ENCODE measurements at places on chromosomes 6 and 20. TPM values are rescaled to one million over a fixed set of nuclear protein-coding genes. Genes with fewer than 3 reads are reported as not detected.

DNA sequence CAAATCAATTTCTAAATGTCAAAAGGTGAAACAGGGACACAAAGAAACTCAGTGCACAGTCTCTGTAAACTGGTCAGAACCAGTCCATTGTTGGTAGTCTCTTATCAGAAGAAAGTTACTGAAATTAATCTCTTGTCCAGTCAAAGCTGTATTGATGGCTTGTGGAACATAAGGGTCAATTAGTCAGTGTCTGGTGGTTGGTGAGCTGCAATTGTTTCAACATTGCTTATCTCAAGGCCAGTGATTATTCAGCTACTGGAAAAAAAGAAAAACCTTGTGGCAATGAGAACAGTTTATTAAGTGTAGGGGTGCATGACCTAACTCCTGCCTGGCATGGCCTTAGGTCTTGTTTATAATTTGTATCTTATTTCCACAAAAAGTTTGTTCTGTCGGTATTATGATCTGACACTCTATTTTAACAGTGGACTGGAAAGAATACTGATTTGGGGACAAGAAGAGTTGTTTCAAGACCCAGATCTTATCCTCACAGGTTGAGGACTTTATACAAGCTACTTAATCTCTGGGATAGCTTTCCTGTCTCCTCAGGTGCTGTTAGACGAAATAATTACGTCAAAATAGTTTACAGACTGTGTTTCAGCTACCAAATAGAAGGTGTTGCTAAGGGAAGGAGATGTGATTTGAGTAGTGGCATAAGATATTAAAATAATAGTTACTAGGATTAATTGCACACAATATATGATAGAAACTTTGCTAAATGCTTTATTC is 520.0 kb upstream of the IRAK1BP1 start:
- no peak for ATAC-seq

GRCh38 chr6:144834426-144835038 is 549.4 kb downstream of the UTRN start:
- no peak for ATAC-seq

GRCh38 chr20:51140671-51141070 is 117.8 kb upstream of the KCNG1 start:
- ATAC-seq: no peak

GRCh38 chr6:130211691-130212090 is 11.1 kb downstream of the SAMD3 start:
- peak; percentile 72 for ATAC-seq

DNA sequence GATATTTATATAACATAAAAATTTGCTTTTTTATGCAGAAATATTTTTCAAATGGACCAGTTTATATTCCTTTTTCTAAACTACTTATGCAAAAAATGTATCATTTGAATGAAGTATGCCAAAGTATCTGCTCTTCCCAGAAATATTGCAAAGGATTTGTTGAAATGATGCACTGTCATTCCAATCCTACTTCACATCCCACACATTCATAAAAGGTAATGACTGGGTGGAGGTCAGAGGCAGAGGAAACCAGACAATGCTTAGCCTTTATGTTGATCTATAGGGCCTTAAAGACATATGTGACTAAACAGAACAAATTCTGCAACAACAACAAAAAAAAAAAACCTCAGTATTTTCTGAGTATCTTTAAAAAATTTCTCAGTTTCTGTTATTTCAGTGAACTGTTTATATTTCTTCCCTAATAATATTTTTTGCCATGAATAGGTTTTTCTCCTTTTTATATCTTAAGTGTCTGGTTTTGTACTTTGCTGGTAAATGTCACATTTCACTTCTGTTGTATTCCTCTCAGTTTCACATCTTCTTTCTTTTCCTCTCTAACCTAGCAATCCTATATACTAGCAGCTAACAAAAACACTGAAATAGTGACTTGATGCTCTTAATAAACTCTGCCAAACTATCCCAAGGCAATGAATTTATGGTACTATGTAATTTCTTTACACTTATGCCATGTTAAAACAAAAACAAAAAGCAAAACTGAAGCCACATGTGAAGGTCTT is 374.1 kb downstream of the BCKDHB start:
- ATAC-seq: no peak

DNA sequence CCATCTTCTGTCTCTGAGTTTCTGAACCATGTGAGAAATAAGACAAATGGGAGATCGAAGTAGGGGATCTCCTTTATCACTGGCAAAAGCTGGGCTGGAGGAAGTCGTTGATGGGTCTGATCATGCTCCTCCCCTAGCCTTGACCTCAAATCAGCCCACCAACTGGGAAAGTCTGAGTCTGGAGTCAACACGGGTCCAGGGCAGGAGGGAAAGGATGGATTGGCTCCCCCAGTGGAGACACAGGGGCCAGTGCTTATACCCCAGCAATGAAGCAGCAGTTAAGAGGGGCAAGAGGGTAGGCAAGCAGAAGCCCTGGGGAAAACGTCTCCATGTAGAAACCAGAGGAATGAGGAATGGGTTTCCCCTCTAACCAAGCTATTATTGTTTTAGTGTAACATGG is 152.6 kb downstream of the TBC1D7 start:
- no peak for ATAC-seq

DNA sequence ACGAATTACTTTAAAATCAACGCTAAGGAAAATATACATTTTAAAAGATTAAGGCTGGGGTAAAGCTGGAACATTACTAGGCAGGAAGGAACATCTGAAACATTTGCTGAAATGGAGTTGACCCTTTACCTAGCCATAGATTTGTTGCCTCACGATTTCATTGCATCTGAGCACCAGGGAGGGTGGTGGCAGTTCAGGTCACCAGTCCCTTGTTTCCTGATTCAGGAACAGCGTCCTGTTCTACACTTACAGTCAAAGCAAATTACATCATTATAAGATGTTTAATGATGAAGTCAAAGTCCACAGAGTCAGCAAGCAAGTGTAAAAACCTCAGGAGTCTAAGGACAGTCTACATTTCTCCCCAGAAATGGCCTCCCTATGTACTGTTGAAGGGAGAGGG is 9.0 kb upstream of the MICA start:
- no peak for ATAC-seq

DNA sequence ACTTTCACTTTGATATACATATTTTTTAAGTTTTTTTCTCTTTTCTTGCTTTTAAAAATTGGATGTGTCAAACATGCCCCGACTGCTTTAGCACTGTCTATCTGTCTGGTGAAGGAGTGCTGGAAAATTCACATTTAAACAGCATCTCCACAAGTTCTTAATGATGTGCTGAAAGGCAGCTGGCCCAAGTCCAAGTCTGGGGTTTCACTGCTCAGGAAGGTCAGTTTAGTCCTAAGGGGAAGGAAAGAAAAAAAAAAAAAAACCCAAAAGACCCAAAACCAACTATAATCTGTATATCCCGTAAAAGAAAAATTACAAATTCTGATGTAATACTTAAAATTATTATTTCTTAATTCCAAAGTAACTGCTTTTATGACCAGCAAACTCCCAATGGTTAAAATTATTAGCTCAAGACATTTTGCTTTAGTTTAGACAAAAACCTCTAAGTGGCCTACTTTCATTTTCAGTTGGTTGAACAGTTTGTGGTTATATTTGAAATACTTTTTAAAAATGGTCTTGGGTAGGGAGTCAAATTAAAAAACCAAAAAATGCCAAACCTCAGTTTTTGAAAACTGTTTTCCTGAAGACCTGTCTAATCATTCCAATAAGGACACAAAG is 79.5 kb upstream of the PREP start:
- no peak for ATAC-seq

- peak; percentile 90 for ATAC-seq
These were observed at the start of gene TMEM242 for GRCh38 chr6:157323255-157323965. TSS of gene TMEM242 (minus strand) at chr6:157323519. CDS start at chr6:157323499, 20 bp downstream.

DNA sequence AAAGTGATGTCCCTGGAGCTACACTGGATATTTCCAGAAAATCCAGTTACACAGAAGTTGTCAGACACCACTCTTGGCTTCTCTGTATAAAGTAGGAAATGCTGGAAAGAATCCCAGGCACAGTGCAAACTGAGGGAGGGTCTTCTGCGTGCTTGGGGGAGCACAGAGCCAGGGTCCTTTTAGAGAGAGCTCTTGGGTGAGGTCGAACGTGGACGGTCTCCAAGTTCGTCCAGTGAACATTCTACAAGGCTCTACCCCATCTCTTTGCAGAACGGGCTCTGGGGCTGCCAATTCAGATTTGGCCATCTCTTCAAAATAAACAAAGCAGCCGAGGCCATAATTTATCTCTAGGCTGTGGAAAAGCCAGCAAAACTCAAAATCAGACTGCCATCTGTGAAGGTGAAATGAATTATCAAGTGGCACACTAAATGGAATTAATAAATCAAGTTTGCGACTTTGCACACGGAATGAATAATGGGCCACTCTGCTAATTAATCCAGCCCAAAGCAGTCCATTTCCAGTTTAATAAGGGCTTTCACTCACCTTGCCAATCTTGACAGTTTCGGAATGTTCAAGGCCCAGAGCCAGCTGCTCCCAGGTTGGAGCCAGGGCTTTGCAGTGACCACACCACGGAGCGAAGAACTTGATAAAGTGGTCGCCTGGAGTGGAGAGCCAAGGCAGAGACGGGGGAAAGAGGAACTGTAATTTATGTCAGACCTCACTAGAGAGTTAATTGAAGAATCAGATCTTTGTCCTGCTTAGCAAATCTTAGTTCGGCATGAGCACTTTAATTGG is 19.3 kb downstream of the TXNDC5 start:
- no peak for ATAC-seq

GRCh38 chr6:27098956-27099355 is 148.5 kb upstream of the PRSS16 start:
- no peak for ATAC-seq

DNA sequence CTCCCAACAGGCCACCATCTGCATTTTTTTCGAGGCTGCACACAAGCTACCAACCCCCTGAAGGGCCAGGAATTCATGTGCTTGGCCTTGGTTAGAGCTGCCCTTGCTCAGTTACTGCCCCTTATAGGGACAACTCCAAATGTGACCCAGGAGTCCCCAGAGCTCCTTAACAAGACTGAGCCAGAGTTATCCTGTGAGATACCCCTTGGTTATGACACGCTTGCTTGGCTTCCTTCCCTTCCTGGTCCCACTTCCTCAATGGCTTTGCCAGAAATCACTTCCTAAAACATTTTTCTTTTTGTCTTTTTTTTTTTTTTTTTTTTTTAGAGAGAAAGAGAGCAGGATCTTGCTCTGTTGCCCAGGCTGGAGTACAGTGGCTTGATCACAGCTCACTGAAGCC is 8.9 kb downstream of the TREM1 start:
- ATAC-seq: no peak

DNA sequence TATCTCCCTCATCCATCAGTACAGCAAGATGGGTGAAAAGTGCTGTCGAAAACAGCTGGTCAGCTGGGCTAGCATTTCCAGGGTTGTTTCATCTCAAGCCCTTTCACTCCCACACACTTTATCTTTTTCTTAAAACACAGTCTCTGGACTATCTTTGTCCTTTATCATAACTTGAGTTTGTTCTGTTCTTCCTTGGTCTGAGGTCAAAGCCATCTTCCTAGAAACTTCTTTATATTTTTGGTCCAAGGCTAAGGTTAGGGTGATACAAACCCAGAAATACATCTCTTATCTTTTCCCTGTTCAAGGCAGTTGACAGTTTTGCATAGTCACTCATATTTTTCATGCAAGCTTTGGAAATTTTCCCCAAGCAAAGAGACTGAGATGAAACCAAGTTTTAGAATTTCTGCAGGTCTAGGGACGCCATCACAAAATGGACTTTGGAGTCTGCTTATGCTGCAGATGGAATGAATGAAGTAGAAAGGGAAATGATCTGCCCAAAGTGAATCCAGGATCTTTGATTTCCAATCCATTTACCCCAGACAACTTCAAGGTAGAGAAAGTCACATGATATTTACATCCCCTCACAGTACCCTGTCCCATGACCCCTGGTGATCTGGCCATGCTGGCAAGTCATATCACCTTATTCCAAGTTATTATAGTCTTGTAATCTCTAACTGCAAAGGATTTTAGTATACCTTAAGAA is 297.0 kb downstream of the ZNF217 start:
- ATAC-seq: no peak

DNA sequence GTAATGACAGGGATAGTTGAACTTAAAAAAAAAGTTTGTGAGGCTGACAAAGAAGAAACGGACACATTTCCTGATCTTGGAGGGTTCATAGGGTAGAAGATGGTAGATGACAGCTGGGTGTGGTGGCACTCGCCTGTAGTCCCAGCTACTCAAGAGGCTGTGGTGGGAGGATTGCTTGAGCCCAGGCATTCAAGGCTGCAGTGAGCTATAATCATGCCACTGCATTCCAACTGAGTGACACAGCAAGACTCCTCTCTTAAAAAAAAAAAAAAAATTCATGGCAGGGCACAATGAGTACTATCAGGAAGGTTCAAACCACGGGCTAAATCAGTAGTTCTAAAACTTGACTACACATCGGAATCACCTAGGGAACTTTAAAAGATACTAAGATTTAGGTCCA is 2.0 kb upstream of the MICA start:
- ATAC-seq: no peak

DNA sequence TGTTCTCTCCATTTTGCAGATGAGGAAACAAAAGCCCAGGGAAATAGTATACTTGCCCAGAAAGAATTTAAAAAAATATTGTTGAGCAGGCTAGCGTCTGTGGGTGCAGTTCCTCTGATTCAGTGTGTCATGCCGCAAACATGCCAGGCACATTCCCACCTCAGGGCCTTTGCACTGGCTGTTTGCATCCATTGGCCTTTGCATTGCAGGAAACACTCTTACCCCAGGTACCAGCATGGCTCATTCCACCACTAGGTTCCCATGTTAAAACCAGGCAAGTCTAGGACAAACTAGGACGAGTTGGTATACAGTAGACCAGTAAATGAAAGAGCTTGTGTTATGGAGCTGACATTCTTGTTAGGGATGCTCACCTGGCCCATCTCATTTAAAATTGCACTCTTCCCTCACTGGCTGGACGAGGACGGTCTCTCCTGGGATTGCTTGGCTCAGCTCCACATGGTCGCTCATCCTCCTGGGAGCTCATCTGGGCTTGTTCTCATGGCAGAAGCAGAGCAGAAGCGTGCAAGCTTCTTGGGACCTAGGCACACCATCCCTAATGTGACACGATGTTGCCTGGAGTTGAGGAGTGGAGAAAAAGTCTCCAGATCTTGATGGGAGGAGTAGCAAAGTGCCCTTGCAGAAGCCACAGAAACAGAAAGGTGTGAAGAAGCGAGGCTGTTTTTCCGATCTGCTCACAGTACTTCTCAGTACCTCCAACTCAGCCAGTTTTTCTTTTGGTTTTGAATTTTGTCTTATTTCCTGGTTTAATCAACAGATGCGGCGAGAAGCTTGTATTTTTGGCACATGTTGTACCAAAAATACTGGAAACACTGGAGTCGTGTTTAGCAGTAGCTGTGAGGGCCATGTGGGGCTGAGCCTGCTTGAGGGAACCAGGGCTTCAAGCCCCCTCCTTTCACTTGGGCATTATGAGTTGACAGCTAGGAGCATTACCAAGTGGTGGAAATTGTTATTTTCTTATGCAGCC is 13.9 kb downstream of the ZNF831 start:
- ATAC-seq: peak; percentile 87

GRCh38 chr6:10555625-10556309 is 34.6 kb downstream of the GCNT2 start:
- no peak for ATAC-seq

GRCh38 chr6:583116-583515 is 73.8 kb downstream of the HUS1B start:
- ATAC-seq: no peak

GRCh38 chr6:1423578-1423977 is 34.2 kb downstream of the FOXF2 start:
- no peak for ATAC-seq

EYA2 gene
- total RNA-seq: 0.16 TPM

TUBB2B gene
- total RNA-seq: not detected

PREX1 gene
- total RNA-seq: 111 TPM

SHLD1 gene
- total RNA-seq: 12.9 TPM

Data from activated T-helper 17 cell treated with anti-CD3 and anti-CD28 coated beads, Interleukin-2, amount 50 U/mL, for 72 hours (primary cell).